ENCODE measurements at places on chromosomes 5 and 9. TPM values are rescaled to one million over a fixed set of nuclear protein-coding genes. Genes with fewer than 3 reads are reported as not detected.

- DNase-seq: no peak
Observed at GRCh38 chr5:123350742-123351141, 72.5 kb downstream of the CEP120 start.

- DNase-seq: no peak
Observed at GRCh38 chr9:8338767-8339510, 539.4 kb upstream of the DMAC1 start.

DNA sequence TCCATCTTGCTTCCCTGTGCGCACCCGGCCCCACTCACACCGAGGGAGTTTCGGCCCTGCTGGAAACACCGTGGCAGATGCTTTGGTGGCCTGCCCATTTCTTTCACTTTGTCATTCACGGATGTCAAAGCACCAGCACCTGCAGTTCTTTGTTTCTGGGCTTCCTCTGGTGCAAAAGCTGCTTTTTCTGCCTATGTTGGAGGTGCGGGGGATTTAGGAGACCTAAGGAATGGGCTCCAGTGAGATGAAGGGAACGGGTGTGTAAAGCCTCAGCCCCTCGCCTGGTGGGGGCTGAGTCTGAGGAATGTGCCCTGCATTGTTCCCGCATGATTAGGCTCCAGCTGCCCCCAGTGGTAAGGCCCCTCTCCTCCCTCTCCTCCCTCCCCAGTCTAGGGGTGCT, 62.3 kb downstream of the THBS4 start:
- no peak for DNase-seq

DNA sequence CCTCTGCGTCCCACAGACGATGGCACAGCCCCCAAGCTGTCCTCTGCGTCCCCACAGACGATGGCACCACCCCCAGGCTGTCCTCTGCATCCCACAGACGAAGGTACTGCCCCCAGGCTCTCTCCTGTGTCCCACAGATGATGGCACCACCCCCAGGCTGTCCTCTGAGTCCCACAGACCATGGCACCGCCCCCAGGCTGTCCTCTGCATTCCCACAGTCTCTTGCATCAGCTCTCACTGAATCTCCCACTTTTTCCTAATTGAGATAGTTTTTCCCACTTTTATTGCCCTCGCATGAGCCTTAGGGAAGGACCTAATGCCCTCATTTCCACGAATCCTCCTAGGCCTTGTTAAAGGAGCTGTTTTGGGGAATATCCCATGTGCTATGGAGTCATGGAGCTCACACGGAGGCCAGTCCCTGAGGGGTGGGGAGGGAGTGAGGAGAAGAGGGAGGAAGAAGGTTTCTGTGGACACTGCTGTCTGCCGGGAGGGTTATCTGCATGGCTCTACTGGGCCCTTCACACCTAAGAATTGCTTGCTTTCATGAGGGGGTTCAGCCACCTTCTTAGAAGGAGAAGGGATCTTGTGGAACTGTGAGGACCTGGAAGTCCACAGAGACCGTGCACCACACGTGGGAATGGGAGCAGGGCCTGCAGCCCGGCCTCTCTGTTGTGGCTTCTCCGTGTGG, 58.2 kb upstream of the PTCH1 start:
- no peak for DNase-seq

GRCh38 chr5:10130881-10131280, 118.8 kb downstream of the ATPSCKMT start:
- no peak for DNase-seq

GRCh38 chr5:55232271-55232984, 980 bp downstream of the CCNO start:
- peak; percentile 22 for DNase-seq

DNA sequence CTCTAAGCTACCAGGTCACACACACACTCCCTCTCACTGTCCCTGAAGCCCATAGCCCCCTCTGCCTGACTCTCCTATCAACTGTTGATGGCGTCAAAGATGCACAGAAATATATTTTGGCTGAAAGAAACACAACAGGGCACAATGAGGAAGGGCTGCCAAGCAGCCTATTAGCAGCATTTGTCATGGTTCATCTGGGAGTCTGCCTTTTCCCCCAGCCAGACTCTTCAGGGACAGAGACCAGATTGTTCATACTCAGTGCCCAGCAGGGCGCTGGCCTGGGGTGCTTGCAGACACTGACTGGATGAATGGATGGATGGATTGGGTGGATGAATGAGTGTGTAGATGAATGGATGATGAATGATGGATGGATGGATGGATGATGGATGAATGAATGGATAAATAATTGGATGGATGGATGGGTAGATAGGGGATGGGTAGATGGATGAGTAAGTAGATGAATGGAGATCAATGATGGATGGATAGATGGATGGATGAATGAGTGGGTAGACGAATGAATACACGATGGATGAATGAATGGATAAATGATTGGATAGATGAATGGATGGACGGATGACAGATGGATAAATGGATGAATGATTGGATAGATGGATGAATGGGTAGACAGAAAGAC, 90.5 kb downstream of the ADAMTS2 start:
- peak; percentile 53 for DNase-seq

DNA sequence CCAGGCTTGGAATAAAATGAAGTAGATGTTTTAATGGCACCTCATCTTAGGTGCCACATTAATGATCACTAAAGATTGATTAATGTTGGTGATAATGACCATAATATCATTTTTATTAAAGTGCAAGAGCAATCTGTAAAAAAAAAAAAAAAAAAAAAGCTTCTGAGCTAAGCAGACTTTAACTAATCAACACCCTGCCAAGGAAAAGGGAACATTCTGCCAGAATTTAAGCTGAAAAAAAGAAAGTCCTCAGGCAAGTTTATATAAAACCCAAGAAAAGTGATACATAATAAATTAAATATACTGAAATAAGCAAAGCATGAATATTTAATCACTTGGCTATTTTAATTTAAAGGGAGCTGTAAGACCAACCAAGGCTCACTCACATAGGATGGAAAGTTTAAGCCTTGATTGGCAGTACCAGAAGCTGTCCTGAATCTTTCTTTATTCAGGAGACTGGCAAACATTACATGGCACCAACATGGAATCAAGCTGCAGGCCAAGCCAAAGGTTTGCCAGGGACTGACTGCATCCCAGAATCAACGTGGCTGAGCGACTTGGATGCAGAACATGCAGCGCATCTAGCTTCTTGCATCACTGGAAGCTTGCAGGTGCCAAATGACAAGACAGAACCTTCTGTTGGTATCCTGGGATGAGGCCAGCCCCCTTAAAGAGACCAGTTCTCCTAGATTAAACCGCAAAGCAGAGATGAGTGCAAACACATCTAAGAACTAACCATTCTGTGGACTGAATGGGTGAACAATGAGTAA, 413.6 kb downstream of the ENC1 start:
- no peak for DNase-seq

GRCh38 chr5:122101636-122102285, 23.7 kb upstream of the LOX start:
- DNase-seq: no peak

DNA sequence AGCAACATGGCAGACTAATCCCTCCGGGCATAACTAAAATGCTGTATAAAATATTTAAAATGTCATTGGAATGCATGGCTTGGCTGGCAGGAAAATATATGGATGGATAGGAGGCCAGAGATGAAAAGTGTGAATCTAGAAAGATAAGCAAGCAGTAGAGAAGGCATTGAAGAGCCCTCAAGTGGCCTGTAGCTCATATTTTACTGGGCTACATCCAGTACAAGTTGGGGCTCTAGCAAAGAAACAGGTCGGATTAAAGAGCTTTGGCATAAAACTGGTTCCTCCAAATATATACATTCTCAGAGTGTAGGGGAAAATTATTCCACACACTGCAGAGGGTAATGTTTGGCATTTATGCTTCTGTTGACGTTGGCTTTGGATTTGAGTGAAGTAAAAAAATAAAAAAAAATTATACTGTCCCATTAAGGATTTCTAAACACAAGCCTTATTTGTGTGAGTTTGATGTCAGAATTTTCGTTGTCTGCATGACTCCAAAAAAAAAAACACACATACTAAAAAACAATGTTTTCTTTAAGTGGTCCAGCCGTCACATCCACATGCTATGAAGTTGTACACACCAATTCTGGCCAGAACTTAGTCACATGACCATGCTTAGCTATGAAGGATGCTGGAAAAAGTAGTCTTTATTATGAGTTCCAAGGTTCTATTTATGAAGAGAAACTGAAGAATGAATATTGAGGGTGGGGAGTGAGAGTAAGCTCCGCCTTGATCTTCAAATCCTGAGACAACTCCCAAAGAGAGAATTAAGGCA, 147.0 kb downstream of the TLE1 start:
- no peak for DNase-seq

DNA sequence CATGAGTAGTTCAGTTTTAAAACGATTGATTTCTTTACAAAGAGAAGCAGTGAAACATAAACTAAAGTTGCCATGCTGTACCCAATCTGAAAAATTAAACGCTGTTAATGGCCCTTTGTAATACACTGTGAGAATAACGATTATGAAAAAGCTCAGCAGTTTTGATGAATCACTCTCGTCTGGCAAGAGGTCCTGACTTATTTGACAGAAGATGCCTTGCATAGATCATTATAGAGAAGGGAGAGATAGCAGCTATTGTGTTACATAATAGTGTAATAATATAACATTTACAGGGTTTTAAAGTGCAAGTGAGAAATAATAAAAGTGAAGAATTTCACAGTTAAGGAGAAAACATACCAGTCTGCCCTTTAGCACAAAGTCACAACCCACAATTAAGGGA, 361.5 kb upstream of the CDH10 start:
- DNase-seq: no peak

GRCh38 chr5:37882636-37883035, 42.8 kb upstream of the GDNF start:
- no peak for DNase-seq

DNA sequence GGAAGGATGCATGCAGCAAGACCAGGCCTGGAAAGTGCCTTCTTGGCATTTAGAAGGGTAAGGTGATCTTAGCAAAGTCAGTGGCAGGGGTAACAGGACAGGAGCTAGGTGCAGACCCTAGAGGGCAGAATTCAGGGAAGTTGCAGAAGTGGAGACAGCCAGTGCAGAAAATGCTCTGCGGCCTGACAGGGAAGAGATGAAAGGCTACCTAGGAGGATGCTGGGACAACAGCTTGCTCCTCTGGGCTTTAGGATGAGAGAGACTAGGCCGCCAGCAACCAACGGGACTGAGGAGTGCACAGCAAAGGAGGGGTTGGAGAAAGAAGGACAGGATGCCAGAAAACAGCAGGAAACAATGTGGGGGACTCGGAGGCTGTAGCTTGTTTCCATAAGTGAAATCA, 219.9 kb downstream of the FSTL4 start:
- no peak for DNase-seq

DNA sequence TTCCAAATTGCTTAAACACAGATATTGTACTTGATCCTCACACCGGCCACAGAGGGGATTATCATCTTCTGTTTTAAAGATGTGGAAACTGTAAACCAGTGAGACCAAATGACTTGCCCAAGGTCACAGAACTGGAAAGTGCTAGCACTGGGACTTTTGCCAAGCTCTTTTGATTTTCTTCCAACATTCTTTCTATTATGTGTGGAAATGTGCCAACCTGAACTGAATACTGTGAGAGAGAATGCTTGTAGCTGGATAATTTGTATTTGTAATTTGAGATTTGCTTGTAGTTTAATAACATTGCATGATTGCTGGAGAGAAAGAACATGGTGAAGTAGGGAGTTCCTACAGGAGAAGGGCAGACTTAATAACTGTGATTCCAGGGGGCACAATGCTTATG, 977.9 kb upstream of the NUDT12 start:
- no peak for DNase-seq

DNA sequence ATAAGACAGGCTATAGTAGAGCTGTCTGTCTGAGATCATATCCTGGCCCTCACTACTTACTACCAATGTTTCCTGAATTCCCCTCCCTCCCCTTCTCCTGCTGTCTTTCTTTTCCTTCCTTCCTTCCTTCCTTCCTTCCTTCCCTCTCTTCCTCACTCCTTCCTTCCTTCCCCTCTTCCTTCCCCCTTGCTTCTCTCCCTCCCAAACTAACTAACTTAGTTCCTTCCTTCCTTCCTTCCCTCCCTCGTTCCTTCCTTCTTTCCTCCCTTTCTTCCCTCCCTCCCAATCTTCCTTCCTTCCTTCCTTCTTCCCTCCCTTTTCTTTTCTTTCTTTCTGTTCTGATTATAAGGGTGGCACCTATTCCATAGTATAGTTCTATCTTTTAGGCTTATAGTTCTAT, 150.0 kb upstream of the GDNF start:
- DNase-seq: no peak

GRCh38 chr5:99004960-99005359, 76.2 kb upstream of the CHD1 start:
- no peak for DNase-seq

DNA sequence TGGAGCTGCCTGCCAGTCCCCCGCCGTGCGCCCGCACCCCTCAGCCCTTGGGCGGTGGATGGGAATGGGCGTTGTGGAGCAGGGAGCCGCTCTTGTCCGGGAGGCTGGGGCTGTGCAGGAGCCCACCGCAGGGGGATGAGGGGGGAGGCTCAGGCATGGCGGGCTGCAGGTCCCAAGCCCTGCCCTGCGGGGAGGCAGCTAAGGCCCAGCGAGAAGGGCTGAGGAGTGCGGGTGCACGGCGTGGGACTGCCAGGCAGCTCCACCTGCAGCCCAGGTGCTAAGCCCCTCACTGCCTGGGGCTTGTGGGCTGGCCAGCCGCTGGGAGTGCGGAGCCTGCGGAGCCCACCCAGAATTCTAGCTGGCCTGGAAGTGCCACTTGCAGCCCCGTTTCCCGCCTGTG, 991.7 kb upstream of the ARRDC3 start:
- no peak for DNase-seq

DNA sequence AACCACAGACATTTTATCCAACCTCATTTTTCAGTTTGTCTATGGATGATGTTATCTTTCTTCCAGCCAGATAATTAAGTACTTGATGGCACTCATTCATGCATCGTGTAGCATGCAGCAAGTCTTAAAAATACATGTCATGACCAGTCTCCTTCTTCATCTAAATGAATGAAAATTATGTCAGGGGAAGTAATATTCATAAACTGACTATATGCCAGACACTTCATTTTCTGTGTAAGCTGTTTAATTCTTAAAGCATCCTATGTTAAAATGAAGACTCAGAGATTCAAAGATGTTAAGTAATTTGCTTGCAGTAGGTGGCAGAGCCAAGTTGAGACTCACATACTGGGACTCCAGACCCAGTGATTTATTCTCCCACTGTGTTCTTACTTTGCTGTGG, 181.7 kb upstream of the CD180 start:
- no peak for DNase-seq

- DNase-seq: peak; percentile 89
Observed at GRCh38 chr9:136122425-136123383, 4.0 kb upstream of the TMEM250 start.

EQTN gene
- total RNA-seq: 1.6 TPM

NUTM2G gene
- total RNA-seq: not detected

CCDC152 gene
- 9.0 TPM for total RNA-seq

PCDHB7 gene
- total RNA-seq: 9.8 TPM

PCDHGA12 gene
- 3.7 TPM for total RNA-seq

PRKACG gene
- not detected for total RNA-seq

ACTBL2 gene
- not detected for total RNA-seq

TAF11L5 gene
- not detected for total RNA-seq

CER1 gene
- not detected for total RNA-seq

GRXCR2 gene
- not detected for total RNA-seq

MARCOL gene
- total RNA-seq: not detected

DNAJB5 gene
- total RNA-seq: 57.1 TPM

ZMAT2 gene
- total RNA-seq: 68.1 TPM

SGTB gene
- total RNA-seq: 29.8 TPM
